SJCRH30 (cell line): ENCODE measurements at places on chromosomes 11 and 22. TPM values are rescaled to one million over a fixed set of nuclear protein-coding genes. Genes with fewer than 3 reads are reported as not detected.

GRCh38 chr11:13966013-13966412 lies 3.5 kb downstream of the SPON1 start:
- peaks cover 13% of the 10 kb centered on the region for H3K27me3 ChIP-seq
- H3K36me3 ChIP-seq: no peaks in the 10 kb centered on the region
- no peak for DNase-seq
- H3K4me1 ChIP-seq: no peaks in the 10 kb centered on the region

GRCh38 chr22:16932577-16932976 lies 75.4 kb downstream of the GAB4 start:
- no peak overlapping the region for H3K4me3 ChIP-seq
- no peak overlapping the region for H3K27ac ChIP-seq
- DNase-seq: no peak
- no peaks in the 10 kb centered on the region for H3K4me1 ChIP-seq
- no peaks in the 10 kb centered on the region for H3K27me3 ChIP-seq

DNA sequence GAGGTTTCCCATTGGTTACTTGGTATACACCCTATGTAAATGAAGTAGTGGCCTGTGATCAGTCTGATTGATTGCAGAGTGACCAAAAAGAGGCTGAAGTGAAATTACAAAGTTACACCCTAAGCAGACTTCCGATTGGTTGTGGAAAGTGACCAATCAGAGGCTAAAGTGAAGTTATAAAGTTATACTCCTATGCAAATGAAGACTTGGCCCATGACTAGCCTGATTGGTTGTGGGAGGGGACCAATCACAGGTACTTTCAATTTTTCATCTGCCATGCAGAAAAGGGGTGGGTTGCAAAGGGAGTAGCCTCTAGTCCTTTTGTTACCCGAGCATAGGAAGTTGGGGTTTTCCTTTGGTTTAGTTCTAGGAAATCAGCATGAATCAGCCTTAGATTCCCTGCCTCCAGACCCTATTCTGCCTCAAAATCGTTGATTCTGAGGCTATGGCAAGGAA lies 18.1 kb upstream of the CSTF3 start:
- H3K36me3 ChIP-seq: no peaks in the 10 kb centered on the region
- H3K4me3 ChIP-seq: no peak overlapping the region
- H3K27ac ChIP-seq: no peak overlapping the region
- DNase-seq: no peak
- peaks cover 16% of the 10 kb centered on the region for H3K4me1 ChIP-seq
- H3K27me3 ChIP-seq: no peaks in the 10 kb centered on the region

Gene NEFH
- total RNA-seq: not detected in 2 replicates

- no peaks in the 10 kb centered on the region for H3K27me3 ChIP-seq
- H3K4me3 ChIP-seq: no peak overlapping the region
- no peaks in the 10 kb centered on the region for H3K4me1 ChIP-seq
- H3K36me3 ChIP-seq: no peaks in the 10 kb centered on the region
- no peak overlapping the region for H3K27ac ChIP-seq
Observed at GRCh38 chr11:109939166-109939810, 153.9 kb upstream of the ZC3H12C start.
